ENCODE measurements at places on chromosomes 6 and 20. TPM values are rescaled to one million over a fixed set of nuclear protein-coding genes. Genes with fewer than 3 reads are reported as not detected.

RBPJL gene
- not detected for total RNA-seq

- no peak for DNase-seq
Measured at GRCh38 chr20:4038047-4038459, 22.7 kb upstream of the RNF24 start.

DNA sequence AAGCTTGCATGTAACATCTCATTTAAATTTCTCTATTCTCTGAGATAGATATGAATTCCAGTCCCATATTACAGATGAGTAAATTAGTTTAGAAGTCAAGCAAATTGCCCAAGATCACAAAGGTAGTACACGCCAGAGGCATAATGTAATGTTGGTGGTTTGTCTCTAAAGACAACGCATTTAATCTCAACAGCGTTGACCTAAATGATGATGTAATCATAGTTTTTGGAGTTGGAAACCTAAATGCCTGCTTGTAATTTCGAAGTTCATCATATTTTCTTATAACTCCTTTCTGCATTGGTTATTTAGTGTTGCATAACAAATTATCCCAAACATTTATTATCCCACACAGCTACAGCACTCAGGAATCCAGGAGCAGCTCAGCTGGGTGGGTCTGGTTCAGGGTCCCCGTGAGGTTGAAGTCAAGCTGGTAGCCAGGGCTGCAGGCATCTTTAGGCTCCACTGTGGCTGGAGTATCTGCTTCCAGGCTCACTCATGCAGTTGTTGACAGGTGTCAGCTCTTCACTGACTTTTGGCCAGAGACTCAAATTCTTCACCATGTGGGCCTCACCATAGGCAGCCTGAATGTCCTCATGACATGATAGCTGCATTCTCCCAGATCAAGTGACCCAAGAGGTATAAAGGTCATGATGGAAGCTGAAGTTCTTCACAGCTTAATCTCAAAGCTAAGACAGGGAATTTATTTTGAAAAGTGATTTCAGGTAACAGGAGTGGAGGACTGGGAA, 122.0 kb upstream of the SPTLC3 start:
- no peak for DNase-seq

DNA sequence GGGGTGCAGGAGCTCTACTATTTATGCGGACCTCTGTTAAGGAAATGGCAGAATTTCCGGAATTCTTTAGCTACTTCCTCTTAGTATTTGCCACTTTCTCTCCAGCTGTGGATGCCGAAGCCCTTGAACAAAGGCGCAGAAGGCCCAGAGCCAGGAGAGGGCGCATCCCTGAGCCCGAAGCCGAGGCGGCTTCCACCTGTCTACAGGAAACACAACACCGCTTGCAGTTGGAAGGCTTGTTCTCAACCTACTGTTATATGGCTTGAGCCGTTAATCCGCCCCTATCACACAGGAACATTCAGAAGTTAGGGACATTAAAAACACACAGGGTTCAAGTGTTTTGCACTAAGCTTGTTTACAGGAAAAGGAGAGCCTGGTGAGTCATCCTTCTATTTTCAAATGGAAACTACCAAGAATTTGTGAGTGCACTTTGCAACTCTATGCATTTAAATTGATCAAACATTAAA, 417.1 kb downstream of the BCKDHB start:
- DNase-seq = no peak

ENTPD6 gene
- total RNA-seq = 71.0 TPM

GRCh38 chr6:27156874-27157458, 90.5 kb upstream of the PRSS16 start:
- DNase-seq = no peak

GRCh38 chr6:20681243-20681684, 147.0 kb downstream of the CDKAL1 start:
- no peak for DNase-seq

CTSZ gene
- 192 TPM for total RNA-seq
